ENCODE measurements at places on chromosomes 7 and 10.

DNA sequence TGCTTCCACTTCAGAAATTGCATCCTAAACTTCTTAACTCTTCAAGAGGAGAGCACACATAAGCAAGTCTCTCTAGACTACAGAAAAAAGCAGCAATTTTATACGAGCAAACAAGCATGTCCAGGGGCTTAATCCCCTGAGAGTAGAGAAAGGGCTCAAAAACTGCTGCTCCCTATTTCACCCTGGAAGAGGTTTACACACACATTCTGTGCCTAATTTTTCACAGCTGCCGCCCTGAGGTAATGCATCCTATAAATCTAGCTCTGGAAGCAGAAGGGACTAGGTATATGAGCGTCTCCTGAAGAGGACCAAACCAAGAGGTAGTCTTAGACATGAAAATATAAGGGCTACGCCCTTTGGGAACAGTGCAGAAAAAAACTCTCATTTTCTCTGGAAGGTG is 73.1 kb downstream of the CRPPA start:
- DNase-seq = no peak

DNA sequence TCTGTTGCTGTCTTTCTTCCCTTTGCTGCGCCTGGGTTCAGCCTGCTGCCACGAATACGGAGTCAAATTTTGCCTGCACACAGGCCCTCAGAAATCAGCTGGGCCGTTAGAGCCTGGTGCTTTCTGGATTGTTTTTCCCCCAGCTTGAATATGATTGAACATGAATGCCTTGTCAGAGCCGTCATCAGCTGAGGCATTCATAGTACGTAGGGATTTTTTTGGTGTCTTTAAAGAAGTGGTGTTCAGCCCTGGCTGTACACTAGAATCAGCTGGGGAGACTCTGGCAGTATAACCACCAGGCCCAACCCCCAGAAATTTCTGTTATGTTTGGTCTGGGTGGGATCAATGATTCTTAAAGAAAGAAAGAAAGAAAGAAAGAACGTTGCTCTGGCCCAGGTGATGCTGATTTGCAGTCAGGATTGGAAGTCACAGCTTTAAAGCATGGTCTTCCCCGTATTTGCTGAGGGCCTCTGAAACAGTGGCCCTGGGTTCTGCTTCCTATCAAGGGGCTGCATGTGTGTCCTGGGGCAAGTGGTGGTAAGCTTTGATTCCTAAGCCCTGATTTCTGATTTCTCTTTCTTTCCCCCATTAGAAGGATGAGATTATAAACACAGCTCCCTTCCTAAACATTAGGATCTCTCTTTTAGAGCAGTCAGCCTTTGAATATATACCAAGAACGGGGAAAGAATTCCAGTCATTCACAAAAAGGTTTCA is 24.7 kb downstream of the NUB1 start:
- DNase-seq = no peak

DNA sequence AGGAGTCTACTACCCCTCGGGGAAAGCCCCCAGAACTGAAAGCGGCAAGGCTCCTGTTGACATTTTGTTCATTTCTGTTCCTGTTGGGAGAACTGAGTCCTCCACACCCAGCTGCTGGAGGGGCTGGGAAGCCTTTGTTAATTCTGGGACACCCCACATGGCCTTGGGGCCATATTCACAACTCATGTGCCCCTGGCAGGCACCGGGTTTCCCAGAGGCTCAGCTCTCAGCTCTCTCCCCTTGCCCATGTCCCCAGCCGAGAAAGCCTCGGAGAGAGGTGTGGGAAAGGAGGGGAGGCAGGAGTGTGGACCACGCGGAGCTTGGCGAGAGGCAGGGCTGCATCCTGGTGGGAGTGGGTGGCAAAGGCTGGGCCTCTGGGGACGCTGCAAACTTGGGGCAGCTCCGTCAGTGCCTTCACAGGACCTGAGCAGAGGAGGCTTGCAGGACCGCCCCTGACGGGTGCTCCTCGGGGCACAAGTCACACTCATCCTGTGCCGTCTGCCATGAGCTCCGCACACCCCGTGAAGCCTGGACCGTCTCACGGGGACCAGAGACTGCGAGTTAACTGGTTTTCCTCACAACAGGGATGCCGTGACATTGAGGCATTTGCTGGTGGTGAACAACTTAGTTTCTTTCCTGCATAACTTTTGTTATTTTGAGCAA is 140.9 kb downstream of the DNAJB6 start:
- no peak for DNase-seq

DNA sequence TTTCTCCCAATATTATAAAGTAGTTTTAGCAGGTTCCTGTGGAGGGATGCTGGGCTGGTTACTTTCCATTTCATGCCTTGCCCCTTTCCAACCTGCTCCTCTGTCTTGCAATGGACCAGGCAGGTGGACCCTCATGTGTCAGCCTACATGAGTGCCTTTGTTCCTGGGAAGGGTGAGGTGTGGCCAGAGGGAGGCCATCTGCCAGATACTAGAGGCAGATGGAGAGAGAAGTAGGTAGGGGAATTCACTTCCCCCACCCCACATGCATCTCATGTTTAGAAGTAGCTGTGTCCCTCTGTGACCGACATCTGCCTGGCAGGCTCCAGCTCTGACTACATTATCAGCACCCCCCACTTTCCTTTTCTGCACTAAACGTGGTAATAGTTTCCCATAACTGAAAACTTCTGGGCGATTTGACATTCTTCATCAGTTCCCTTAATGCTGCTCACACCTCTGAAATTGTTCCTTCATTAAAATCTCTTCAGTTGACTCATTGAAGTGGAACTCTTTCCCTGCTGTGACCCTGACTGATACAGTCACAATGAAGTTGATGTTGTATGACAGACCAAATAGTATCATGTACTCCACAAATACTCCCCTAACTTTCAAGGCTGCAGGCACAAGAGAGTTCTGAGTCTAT is 396.3 kb upstream of the FZD8 start:
- DNase-seq = no peak

- DNase-seq = no peak
Measured at GRCh38 chr10:123462246-123462645, 203.9 kb upstream of the GPR26 start.

GRCh38 chr7:67470256-67470751 is 473.7 kb downstream of the TYW1 start:
- DNase-seq = no peak

DNA sequence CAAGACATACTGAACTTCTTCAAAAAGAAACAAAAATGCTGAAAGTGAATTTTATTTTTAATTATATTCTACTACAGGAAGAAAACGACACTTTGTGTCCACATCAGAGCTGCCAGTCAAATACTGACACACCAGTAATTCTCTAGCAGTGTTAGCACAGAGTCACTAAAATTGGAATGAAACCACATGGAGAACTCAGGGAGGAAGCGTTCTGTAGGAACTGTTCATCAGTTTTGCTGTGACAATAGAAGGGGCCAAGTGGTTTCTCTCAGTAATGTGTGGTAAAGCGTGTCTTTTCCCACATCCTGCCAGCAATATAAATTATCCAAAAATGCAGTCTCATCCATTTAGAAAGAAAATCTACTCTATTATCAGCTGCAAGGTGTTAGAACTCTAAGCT is 683.3 kb downstream of the GRM8 start:
- DNase-seq = no peak

- no peak for DNase-seq
Measured at GRCh38 chr10:114172216-114172615, 1.8 kb downstream of the CCDC186 start.

DNA sequence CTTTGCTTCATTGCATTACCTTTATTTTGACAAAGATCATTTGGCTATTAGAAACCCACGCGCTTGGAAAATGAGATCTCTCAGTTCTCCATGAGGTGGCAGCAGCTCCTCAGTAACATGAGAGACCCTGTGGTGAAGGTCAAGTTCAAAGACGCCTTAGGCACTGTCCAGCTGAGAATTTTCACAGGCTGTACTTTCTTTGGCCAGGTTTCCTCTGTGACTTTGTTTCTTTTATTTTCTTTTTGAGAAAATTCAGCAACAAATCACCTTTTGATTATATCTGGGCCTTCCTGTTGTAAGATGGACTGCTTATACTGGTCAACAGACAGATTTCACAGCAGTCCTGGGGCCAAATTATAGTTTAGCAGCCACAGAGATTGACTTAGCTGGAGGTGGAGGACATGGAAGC is 54.5 kb downstream of the RAB18 start:
- no peak for DNase-seq

DNA sequence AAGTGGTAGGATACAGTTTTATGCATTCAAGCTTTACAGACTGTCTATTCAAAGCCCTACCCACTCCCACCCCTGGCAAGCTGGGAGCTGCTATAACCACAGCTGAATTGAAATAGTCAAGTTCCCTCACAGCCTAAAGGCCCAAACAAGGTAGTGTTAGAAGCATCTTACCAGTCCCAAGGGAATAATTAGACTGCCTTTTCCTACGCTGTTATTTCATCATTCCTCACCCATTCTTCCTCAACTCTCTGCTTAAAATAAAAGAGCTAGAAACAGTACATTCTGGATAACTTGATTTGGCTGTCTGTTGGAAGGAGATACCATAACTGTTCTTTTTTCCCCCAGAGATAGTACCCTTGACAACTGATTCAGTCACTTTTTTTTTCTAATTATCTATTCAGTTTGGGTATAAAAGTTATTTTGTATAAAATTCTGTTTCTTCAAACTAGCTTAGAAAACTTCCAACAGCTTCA is 54.0 kb downstream of the RAPGEF5 start:
- no peak for DNase-seq

DNA sequence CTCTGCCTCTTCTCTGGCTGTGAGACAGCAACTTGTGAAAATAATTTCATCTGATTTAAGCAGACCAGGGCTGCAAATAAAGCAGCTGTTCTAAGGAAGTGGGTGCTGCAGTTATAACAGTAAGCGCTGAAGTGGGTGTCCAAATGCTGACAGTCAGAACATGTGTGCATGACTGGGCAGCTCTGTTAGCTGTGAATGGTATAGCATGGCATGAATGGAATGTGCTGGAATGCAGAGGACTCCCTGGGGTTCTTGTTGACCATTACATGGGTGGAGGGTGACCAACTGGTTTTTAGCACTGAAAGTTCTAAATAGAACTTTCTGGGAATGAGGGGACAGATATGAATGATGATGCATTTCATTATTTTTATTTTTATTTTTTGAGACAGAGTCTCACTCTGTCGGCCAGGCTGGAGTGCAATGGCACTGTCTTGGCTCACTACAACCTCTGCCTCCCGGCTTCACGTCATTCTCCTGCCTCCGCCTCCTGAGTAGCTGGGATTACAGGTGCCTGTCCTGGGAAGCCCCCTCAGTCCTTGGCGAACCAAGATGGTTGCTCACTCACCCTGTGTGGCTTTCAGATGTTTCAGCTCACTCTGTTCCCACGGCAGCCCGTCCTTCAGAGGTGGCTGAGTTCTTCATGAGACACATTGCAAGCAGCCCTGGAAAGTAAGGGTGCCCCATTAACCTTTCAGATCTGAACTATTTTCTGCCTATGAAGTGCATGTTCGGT is 319.8 kb upstream of the PHYHIPL start:
- DNase-seq = peak; percentile 83

DNA sequence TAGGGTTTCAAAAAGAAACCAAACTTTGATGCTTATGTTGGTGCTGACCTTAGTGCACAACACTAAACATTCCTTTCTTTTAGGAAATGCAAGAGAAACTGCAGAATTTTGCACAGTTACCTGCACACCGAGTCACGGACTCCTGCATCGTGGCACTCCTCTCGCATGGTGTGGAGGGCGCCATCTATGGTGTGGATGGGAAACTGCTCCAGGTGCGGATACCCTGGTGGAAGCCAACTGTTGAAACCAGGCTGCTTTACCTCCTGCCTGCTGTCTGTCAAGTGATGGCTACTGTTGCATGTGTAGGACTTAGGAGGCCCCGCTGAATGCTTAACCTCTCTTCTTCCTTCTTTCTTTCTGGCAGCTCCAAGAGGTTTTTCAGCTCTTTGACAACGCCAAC is 11.7 kb downstream of the CASP2 start:
- DNase-seq = no peak

DNA sequence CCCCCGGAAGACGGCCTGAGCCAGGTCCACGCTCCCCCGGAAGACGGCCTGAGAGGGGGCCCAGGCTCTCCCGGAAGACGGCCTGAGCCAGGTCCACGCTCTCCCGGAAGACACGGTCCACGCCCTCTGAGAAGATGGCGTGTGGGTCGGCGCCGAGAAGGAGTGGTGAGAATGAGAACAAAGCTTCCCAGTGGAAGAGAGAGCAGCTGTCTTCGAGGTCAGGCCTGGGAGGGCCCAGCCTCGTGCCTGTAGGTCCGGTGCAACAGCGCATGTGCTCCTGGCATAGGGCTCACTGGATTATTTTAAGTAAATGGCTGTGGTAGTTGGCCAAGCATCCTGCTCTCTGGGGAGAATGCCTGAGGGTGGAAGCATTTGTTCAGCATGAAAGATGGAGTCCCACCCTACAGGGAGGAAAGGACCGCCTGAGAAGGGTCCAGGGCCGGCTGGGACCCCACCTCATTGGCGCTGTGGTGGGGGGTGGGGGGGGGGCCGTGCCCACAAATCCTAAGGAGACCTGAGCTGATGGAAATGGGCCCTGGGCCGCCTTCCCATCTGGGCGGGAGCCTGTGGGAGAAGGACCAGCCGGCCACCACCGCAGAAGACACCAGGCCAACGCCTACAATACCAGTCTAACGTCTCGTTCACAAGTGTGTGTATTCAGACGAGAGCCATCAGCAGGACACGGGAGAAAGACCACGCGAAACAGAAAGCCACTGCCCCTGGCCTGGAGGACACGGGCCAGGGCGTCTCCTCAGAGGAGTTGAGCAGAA is 210.0 kb downstream of the WDR37 start:
- DNase-seq = no peak

GRCh38 chr10:4662576-4663161 is 163.3 kb upstream of the AKR1E2 start:
- no peak for DNase-seq

GRCh38 chr7:138515001-138515528 is 55.0 kb downstream of the TRIM24 start:
- DNase-seq = no peak

DNA sequence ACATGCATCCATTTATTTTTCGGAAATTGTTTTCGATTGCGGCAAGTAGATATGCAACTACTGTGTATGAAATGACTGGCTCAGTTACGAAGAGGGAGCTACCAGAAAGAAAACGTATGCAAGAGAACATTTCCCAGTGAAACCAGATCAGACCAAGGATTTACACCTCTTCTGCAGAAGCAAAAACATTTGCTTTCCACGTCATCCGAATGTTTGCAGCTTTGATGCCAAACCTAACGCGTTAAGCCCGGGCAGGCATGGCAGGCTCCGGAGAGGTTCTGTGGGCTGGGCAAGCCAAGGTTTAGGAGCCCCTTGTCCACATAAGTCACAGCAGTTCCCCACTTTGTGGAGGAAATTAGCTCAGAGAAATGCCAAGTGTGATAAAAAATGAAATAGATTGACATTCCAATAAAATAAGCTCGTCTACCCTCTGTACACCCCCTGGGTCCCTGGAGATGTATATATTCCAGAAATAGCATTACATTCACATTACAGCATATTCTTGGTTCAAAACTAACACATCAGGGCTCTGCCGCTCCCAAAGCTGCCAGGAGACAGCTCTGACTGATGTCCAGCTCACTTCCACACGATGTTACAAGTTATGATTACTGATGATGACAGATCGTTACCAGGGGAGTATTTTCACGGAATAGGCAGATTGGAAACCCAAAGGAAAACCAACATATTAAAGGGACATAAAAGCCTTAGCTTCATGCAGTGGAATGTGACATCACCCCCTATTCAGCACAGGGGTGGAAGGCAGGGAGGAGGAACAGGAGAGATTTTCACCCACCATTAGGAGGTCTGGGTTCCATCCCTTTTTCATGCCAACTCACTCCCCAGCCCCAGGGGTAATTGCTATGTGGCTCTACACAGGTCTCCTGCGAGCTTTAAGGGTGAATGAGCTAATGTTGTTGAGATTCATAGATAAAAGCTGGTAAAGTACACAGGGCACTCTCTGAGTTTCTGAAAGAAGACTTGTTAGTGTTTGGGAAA is 81.5 kb downstream of the LYZL1 start:
- DNase-seq = no peak

GRCh38 chr7:93442478-93443224 is 131.9 kb downstream of the CALCR start:
- peak; percentile 24 for DNase-seq
